ENCODE measurements at places on chromosomes 7 and 10. TPM values are rescaled to one million over a fixed set of nuclear protein-coding genes. Genes with fewer than 3 reads are reported as not detected.

DNA sequence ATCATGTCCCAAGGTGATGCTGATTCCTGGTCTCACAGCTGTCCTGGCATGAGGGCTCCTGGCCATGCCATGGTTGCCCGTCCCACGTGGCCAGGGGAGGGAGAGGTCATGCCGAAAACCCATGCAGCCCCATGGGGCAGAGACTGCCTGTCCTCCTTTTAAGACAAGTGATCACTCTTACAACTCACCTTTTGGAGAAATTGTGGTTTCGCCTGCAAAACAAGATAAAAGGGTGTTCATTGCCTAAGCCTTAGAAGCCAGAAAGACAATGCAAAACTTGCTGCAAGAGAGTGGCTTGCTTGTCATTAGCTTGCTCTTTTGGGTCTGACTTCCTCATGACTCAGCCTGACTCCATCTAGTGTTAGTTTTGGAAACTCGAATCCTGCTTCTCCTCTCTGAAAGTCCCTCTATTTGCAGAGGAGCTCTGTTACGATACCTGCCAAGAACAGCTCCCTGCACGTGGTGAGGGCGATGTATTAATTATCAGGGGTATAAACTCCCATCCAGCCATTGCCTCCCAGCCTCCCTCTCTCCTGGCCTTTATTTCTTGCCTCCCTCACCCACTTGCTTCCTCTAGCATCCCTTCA, 26.7 kb downstream of the TMEM273 start:
- DNase-seq, result no peak

- no peak for DNase-seq
Observed at GRCh38 chr10:26095781-26096180, 120.8 kb upstream of the GAD2 start.

- DNase-seq, result peak; percentile 81
Observed at GRCh38 chr7:805261-805660, 27.0 kb upstream of the SUN1 start.

- no peak for DNase-seq
Observed at GRCh38 chr7:1548438-1548831, 7.6 kb downstream of the TMEM184A start.

GRCh38 chr10:126014309-126014708, 117.9 kb downstream of the FANK1 start:
- DNase-seq, result no peak

- no peak for DNase-seq
Observed at GRCh38 chr7:2114052-2114451, 118.7 kb downstream of the MAD1L1 start.

DNA sequence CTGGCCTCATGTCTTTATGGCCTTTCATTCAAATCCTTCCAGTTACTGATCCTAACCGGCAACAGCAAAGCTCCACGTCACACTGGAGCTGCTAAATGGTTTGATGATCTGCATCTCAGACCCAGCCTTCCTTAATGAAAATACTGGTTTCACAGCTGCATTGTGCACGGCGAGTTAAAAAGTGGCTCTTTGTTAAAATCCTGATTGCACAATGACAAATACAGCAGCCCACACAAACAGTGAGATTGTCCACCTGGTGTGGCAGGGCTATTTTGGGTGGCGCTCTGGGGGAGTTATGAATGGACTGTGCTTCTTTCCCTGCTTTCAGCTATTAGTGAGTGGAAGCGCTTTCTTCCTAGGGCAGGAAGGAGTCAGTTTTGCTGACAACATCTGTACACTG, 63.4 kb upstream of the C1QL3 start:
- DNase-seq, result no peak

DNA sequence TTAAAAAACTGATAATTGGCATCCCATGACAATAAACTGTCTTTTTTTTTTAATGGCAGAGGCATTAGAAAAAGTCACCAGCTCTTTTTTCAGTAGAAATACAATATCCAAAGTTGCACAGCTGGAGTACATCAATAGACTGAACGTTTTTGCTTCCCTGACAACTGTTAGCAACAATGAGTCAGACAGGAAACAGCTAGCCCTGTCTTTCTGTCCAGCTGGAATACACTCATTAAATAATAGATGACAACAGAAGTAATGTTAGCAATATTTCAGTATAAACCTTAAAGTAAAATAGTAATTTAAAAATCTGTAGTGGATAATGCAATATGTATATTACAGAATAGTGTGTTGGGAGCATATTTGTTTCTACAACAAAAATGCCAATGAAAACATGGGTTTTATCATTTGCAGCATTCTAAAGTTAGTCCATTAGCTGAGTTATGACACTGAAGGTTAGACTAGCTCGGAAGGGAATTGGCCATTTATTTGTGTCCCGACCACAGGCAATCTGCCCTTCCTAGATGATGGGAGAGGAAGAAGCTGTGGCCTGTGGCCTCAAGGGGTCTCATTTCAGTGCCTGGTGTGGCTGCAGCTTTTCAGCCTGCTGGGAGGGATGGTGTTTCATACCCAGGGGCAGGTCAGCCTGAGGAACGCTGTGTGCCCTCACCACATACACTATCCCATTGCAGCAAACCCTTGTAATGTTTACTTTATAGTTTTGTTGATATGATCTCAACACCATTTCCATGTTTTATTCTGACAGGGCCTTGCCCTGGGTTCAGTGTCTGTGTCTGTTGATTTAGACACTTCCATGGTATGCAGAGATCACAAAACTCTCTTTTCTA, 173.3 kb downstream of the SLC16A9 start:
- no peak for DNase-seq

DNA sequence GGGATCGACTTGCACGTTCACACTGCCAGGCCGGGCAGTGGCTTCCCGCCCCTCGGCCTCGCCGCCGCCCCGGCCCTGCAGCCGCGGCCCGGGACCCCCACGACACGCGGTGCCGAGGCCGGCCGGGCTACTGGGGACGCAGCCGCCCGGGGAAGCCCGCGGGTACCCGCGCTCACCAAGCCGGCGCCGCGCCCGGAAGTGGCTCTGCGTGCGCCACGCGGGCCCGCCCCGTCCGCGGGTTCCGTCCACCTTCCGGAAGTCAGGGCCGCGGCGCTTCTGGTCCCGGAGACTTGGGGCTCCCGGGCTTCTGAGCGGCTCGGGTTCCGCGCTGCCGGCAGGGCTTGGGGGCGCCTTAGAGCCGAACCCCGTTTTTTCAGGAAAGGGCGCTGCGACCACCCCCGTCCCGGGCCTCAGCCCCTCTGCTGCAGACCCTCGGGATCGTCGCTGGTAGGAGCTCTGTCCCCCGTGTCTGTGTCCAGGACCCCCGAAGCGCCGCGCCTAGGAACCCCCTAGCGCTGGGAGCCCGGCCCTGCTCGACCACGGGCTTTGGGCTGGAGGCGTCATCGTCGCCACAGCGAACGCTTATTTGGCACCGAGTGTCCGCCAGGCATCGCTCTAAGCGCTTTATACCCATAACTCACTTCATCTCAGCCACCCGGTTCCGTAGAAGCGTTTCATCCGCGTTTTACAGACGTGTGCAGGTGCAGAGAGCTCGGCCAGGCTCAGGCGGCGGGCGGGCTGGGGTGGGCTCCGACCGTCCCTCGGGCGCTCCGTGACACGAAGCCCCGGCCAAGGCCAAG, at the start of gene PSMG3:
TSS of gene PSMG3 (minus strand) at position 200 of the 800 bp plus-strand sequence. CDS start 693 bp downstream, outside the sequence.
- DNase-seq, result peak; percentile 93

GRCh38 chr7:124364283-124364682, 331.4 kb upstream of the TMEM229A start:
- no peak for DNase-seq

The TCERG1L gene
- 0.16 TPM for total RNA-seq

The NXPH1 gene
- not detected for total RNA-seq

The TWIST1 gene
- total RNA-seq, result not detected

The CLEC2L gene
- not detected for total RNA-seq

The GTF2IRD1 gene
- total RNA-seq, result 16.7 TPM

The DNAJC12 gene
- total RNA-seq, result 2.0 TPM

The ODAD2 gene
- 0.48 TPM for total RNA-seq

The CTNNA3 gene
- 75.2 TPM for total RNA-seq

The ST8SIA6 gene
- total RNA-seq, result not detected
